ENCODE measurements at places on chromosomes 13 and 19.

- no peaks in the 10 kb centered on the region for H3K27me3 ChIP-seq
- no peaks in the 10 kb centered on the region for H3K4me1 ChIP-seq
- H3K36me3 ChIP-seq, result no peaks in the 10 kb centered on the region
- DNase-seq, result no peak
- H3K27ac ChIP-seq, result no peak overlapping the region
Observed at GRCh38 chr13:79786176-79786575, 305.2 kb downstream of the NDFIP2 start.

DNA sequence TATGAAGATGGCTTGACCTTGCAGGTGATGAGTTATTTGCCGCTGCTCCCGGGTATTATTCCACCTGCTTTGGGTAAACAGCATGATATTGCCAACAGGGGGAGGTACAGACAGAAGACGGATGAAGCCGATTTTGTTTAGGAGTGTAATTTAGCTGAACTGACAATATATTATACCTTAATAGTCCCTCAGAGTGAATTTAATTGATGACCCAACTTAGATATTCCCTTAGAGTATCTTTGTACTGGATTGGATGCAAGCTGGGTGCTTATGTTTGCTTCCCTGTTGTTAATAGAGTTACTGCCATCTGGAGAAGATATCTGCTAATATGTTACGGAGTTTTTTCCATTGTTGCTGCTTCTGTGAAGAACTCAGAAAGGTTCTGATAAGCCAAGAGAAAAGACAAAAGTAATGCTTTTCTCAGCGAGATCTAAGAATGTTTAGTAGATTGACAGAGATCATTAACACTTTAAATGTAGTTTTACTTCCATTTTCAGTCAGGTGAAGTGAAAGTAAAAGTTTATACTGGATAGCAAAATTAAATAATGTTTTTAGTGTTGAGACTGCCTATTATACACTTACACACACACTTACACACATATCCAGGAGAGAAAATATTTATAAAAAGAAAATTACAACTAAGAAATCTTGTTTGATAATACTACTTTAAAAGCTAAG lies 2220.8 kb upstream of the PCDH20 start:
- no peaks in the 10 kb centered on the region for H3K36me3 ChIP-seq
- H3K4me1 ChIP-seq, result no peaks in the 10 kb centered on the region
- DNase-seq, result no peak
- H3K27me3 ChIP-seq, result no peaks in the 10 kb centered on the region
- H3K4me3 ChIP-seq, result no peak overlapping the region

DNA sequence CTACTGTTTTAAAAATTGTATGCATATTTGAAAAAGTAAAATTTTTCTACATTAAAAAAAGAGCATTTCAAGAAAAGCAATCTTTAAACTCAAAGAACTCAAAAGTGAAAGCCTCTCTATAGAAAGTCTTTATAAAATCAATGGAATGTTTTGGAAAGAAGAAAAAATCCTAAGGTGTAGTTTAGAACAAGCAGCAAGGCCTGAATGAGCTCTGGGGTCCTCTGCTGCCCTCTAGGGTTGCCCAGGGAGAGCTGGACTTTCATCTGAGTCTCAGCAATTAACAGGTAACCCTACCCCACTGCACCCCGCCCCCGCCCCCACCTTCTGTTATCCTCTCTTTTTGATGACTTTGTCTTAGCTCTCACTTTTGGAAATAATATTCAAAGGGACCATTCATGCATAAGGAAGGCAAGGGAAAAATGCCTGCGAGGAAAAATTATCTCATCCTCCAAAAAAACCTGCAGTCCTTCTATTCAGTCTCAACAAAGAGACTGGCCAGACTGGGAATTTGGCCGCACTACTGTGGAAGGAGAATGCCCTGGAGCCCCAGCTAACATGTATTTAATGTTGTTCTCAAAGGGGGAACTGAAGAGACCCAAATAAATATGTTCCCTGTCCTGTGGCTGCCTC lies 24.1 kb downstream of the SLC25A30 start:
- no peak for DNase-seq
- peaks cover 19% of the 10 kb centered on the region for H3K4me1 ChIP-seq
- no peaks in the 10 kb centered on the region for H3K27me3 ChIP-seq
- H3K27ac ChIP-seq, result no peak overlapping the region
- no peak overlapping the region for H3K4me3 ChIP-seq

DNA sequence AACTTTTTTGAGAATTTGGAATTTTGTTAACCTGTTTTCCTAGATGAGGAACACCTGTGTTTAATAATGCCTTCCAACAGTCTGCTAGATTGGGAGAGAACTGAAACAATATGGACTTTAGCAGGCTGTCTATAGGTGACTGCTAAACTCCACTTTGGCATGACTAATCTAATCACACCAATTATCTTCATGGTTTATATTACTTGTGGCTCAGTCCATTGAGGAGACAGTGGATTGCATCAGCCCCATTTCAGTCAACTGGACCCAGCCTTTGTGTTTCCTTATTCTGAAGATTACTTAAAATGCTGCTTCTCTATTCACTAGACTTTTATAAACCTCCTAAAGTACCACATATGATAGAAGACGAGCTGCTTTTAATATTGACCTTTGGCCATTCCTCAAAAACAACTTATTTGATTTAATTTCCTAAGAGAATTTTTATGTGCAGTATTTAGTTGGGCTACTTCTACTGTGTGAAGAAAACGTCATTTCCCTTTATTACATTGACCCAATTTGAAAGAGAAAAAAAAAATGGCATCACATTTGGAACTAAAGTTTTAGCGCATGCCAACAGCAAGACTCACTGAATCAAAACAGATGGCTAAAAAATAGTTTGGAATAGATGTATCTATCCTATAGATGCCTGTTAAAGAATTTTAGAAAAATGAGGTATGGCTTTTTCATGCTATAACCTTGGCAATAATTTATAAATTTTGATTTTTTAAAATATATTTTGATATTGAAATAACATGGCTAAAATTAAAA lies 295.8 kb downstream of the NDFIP2 start:
- no peak for DNase-seq
- H3K4me3 ChIP-seq, result no peak overlapping the region
- no peaks in the 10 kb centered on the region for H3K27me3 ChIP-seq
- H3K27ac ChIP-seq, result no peak overlapping the region
- H3K36me3 ChIP-seq, result no peaks in the 10 kb centered on the region

DNA sequence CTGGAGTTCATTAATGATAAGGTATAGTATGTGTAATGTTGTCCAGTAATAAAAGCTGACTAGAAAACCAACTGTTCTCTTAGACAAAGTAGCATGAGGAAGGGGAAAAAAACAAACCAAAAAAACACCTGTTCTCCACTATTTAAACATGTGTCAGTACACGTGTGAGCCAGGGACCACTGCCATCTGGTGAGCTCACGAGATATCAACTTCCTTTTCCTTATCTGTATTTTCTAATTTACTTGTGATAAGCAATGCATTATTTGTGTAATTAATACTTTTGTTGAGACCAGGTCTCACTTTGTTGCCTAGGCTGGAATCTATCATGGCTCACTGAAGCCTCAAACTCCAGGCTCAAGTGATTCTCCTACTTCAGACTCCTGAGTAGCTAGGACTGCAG lies 4.3 kb upstream of the SIX5 start:
- H3K27me3 ChIP-seq, result peaks cover 2% of the 10 kb centered on the region
- no peak for DNase-seq
- peaks cover 19% of the 10 kb centered on the region for H3K36me3 ChIP-seq
- no peak overlapping the region for H3K27ac ChIP-seq
- peaks cover 4% of the 10 kb centered on the region for H3K4me1 ChIP-seq
- no peak overlapping the region for H3K4me3 ChIP-seq

DNA sequence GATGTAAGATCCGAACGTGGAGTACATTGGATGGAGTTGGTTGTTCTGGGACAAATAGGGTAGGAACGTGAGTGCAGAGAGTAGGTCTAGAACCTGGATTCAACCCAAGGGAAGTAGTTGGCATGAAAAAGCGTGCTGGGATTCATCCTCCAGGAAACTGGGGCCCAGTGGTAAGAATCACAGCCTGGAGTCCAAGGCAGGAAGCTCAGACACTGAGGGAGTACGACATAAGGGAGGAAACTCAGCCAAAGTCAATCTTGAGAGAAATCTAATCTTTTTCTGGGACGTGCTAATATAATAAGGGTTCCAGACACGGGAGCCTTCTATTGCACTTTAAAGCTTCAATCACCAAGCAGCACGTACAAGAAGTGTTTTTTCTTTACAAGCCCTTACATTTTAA lies 46.4 kb downstream of the DLEU7 start:
- peaks cover 39% of the 10 kb centered on the region for H3K4me1 ChIP-seq
- no peaks in the 10 kb centered on the region for H3K27me3 ChIP-seq
- peaks cover 12% of the 10 kb centered on the region for H3K36me3 ChIP-seq
- no peak overlapping the region for H3K4me3 ChIP-seq

- H3K27ac ChIP-seq, result no peak overlapping the region
- DNase-seq, result no peak
- H3K4me1 ChIP-seq, result no peaks in the 10 kb centered on the region
- H3K27me3 ChIP-seq, result no peaks in the 10 kb centered on the region
- no peak overlapping the region for H3K4me3 ChIP-seq
Observed at GRCh38 chr13:80096383-80096782, 244.5 kb downstream of the SPRY2 start.

DNA sequence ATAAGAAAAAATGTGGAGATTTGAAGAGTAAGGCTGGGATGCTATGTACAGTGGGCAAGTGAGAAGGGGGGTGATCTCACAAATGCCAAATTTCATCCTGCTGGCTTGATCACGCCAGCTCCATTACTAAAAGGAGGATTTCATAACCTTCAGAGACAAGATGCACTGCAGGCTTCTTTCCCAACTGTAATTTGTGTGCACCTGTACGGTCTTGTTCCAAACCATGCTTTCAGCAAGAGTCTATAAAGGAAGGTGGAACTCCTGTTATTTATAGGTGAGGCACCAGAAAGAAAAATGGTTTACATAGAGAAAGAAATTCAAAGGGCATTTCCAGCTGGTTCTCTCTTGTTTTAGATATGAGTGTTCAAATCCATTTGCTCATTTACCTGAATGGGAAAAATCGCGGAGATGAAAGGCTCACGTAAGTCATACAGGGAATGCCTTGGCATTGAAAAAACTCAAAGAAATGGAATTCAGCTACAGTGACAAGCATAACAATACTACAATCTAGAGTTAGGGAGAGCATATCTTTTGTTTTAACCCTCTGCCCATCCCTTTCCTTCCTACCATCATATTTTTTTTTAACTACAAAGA lies 13.3 kb downstream of the EFNB2 start:
- H3K27me3 ChIP-seq, result peaks cover 2% of the 10 kb centered on the region
- no peaks in the 10 kb centered on the region for H3K36me3 ChIP-seq
- H3K4me1 ChIP-seq, result no peaks in the 10 kb centered on the region
- peak overlapping the region; percentile 61 for H3K27ac ChIP-seq

DNA sequence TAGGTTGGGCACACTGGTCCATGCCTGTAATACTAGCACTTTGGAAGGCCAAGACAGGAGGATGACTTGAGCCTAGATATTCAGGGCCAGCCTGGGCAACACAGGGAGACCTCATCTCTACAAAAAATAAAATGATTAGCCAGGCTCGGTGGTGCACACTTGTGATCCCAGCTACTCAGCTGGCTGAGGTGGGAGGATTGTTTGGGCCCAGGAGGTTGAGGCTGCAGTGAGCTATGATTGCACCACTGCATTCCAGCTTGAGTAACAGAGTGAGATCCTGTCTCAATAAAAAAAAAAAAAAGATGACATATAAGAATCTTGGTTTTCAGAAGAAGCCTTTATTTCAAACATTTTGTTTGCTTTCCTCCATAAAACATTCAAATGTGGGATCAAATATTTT lies 178.0 kb downstream of the LIG4 start:
- no peaks in the 10 kb centered on the region for H3K27me3 ChIP-seq
- H3K27ac ChIP-seq, result no peak overlapping the region
- no peak overlapping the region for H3K4me3 ChIP-seq
- no peaks in the 10 kb centered on the region for H3K4me1 ChIP-seq

GRCh38 chr19:5050067-5050656 lies 81.2 kb downstream of the KDM4B start:
- H3K4me1 ChIP-seq, result peaks cover 26% of the 10 kb centered on the region
- H3K4me3 ChIP-seq, result no peak overlapping the region
- no peak overlapping the region for H3K27ac ChIP-seq
- DNase-seq, result no peak

GRCh38 chr13:98267080-98267912 lies 90.2 kb upstream of the RNF113B start:
- H3K4me3 ChIP-seq, result no peak overlapping the region
- H3K36me3 ChIP-seq, result no peaks in the 10 kb centered on the region
- DNase-seq, result no peak
- no peaks in the 10 kb centered on the region for H3K27me3 ChIP-seq
- H3K4me1 ChIP-seq, result no peaks in the 10 kb centered on the region

DNA sequence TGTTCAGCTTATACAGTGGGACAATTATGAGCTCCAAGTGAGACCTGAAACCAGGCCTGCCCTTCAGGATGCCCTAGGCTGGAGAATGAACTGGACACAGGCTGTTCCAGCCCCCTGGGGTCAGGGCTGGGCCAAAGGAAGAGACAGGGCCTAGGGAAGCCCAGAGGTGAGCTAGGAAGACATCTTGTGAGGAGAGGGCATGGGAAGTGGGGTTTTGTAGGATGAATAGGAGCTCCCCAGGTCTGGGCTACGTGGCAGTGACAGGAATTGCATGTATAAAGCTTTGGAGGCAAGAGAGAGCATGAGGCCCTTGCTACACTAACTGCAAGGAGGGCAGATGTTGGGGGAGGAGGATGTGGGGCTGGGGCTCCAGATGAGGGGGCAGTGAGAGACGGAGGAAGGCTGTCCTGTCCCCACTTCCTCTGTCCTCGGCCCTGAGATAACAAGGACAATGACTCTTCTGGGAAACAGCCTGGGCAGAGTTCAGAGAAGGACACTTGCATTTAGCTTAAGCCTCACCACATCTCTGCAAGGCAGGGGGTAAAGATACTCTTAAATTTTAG lies 1.5 kb upstream of the TBXA2R start:
- peaks cover 28% of the 10 kb centered on the region for H3K36me3 ChIP-seq
- H3K4me3 ChIP-seq, result no peak overlapping the region
- H3K27me3 ChIP-seq, result peaks cover 45% of the 10 kb centered on the region
- no peak for DNase-seq
- peaks cover 7% of the 10 kb centered on the region for H3K4me1 ChIP-seq
- no peak overlapping the region for H3K27ac ChIP-seq

DNA sequence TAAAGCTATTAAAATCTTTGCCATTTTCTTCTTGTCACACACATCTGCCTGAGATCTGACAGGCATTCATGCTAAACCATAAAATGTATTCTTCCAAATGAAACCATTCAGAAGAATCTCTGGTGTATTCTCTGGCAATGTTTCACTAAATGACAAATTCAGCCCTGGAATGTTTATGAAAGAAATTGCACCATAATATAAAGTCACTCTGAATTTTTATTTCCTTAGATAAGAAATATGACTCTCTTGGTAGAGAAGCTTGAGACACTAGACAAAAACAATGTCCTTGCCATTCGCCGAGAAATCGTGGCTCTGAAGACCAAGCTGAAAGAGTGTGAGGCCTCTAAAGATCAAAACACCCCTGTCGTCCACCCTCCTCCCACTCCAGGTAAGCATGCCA lies 14.3 kb downstream of the OLFM4 start:
- H3K4me3 ChIP-seq, result no peak overlapping the region
- DNase-seq, result no peak
- no peaks in the 10 kb centered on the region for H3K4me1 ChIP-seq

DNA sequence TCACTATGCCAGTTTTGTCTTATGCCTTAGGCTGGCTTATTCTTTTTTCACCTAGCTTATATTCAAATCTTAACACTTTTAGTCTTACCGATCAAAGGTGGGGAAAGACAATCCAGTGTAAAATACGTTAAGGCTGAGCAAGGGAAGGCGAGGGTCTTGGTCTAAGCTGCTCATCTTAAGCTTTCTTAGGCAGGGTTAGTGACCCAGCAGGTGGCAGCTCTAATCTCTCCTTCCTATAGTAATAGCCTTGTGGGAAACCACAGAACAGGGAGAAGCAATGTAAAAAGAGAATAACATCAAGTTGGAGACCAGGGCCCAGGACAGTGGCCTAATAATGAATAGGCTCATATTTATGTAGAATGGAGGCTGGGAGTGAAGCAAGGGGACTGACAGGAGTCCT lies 45.9 kb downstream of the COG3 start:
- DNase-seq, result no peak
- H3K27me3 ChIP-seq, result no peaks in the 10 kb centered on the region
- no peaks in the 10 kb centered on the region for H3K4me1 ChIP-seq
- peaks cover 37% of the 10 kb centered on the region for H3K36me3 ChIP-seq

Measured in thymus (tissue), 14 donors.